Lower lobe of right lung (tissue), 2 donors: ENCODE measurements at places on chromosomes 11 and 22. TPM values are rescaled to one million over a fixed set of nuclear protein-coding genes. Genes with fewer than 3 reads are reported as not detected.

DNA sequence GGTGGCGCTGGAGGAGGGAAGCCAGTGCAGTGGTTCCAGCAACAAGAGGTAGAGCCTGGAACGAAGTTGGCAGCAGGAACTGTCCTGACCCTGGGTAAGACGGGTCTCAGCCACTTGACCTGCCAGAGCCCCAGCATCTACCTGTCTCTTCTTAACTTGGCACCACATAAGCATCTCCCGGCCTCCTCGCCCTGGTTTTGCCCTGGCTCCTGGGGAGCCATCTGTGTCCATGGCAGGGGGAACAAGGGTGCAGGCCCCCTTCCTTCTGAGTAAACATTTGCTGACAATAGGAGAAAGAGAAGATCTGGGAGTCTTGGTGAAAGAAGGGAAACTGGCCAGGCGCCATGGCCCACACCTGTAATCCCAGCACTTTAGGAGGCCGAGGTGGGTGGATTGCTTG lies 12.8 kb downstream of the P2RY2 start:
- no peak overlapping the region for H3K4me3 ChIP-seq
- peaks cover 5% of the 10 kb centered on the region for H3K4me1 ChIP-seq
- H3K27me3 ChIP-seq, result no peaks in the 10 kb centered on the region
- H3K36me3 ChIP-seq, result no peaks in the 10 kb centered on the region
- no peak overlapping the region for H3K27ac ChIP-seq

GRCh38 chr22:29722587-29722986 lies 2.8 kb downstream of the CABP7 start:
- H3K27me3 ChIP-seq, result peaks cover 50% of the 10 kb centered on the region
- H3K4me3 ChIP-seq, result no peak overlapping the region
- DNase-seq, result no peak
- peaks cover 3% of the 10 kb centered on the region for H3K4me1 ChIP-seq
- no peaks in the 10 kb centered on the region for H3K36me3 ChIP-seq
- no peak overlapping the region for H3K27ac ChIP-seq

EMID1 gene
- total RNA-seq, result 8.2 TPM

DNA sequence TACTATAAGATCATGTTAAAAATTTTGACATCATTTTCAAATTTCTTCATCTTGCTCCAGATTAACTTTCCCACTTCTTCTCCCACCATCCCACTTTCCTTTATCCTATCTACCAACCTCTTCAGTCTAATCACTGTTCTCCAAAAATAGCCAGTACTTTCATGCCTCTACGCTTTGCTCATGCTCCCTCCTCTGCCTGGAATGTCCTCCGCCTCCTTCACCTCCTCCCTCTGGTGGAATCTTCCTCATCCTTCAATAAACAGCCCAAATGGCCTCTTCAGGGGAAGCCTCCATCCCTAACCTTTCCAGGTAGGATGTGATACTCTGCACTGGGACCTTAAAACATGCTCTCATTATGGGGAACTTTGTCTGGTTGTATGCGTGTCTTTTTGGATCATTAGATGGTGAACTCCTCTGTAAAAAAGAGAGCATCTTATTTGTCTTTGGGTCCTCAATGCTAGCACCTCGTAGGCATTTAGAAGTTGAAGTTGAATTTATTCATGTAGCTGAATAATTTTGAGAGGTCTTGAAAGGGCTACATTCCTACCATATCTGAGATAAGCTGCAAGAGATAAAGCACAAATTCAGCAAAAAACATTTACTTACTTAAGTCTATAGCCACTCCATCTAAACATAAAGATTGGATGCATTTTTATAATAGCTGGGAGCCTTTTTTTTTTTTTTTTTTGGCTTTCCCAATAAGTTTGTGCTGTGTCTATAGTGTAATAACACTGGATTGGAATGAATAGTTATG lies 8.0 kb upstream of the CSRP3 start:
- no peaks in the 10 kb centered on the region for H3K4me1 ChIP-seq
- no peak overlapping the region for H3K27ac ChIP-seq
- H3K4me3 ChIP-seq, result no peak overlapping the region
- H3K36me3 ChIP-seq, result no peaks in the 10 kb centered on the region
- no peak for DNase-seq
- H3K27me3 ChIP-seq, result no peaks in the 10 kb centered on the region

APOBEC3H gene
- 1.9 TPM for total RNA-seq

- DNase-seq, result no peak
- H3K4me3 ChIP-seq, result no peak overlapping the region
- H3K36me3 ChIP-seq, result no peaks in the 10 kb centered on the region
- H3K27ac ChIP-seq, result no peak overlapping the region
- no peaks in the 10 kb centered on the region for H3K27me3 ChIP-seq
These were observed 304.2 kb downstream of the DYNC2H1 start for GRCh38 chr11:103413266-103413888.

DNA sequence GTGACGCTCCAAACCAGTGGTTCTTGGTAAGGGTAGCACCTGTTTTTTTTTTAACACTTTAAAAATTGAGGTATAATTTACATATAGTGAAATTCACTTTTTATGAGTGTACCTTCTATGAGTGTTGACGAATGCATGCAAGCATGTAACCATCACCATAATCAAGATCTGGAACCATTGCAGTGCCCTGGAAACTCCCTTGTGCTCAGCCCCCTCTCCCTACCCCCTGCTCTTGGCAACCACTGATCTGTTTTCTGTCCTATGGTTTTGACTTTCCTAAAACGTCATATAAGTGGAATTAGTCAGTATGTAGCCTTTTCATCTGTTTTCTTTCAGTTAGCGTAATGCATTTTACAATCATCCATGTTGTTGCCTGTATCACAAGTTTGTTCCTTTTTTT lies 212.2 kb downstream of the GRIK4 start:
- no peak overlapping the region for H3K27ac ChIP-seq
- DNase-seq, result no peak
- H3K36me3 ChIP-seq, result no peaks in the 10 kb centered on the region
- no peaks in the 10 kb centered on the region for H3K27me3 ChIP-seq

RIC3 gene
- total RNA-seq, result 12.7 TPM

- H3K4me1 ChIP-seq, result peaks cover 25% of the 10 kb centered on the region
- no peaks in the 10 kb centered on the region for H3K36me3 ChIP-seq
- DNase-seq, result no peak
- no peak overlapping the region for H3K4me3 ChIP-seq
- no peaks in the 10 kb centered on the region for H3K27me3 ChIP-seq
These were observed 4.3 kb upstream of the CARD16 start for GRCh38 chr11:105049481-105049880.

BARX2 gene
- total RNA-seq, result 0.41 TPM

DNA sequence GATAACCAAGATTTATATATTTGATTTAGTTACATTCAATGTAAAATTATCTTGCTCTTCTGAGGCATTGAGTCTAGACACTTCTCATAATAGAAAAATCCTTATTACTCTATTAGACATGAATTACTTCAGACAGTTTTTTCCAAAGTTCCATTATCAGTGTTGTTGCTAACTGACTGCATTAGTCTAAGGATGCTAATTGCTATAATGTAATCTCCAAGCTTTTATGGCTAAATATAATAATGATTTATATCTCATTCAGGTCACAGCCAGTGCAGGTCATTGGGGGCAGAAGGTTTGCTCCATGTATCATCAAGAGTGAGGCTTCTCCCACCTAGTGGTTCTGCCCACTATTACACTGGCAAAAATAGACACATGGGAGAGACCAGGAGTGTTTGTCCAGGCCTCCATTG lies 377.2 kb upstream of the DDI1 start:
- H3K27ac ChIP-seq, result no peak overlapping the region
- no peak overlapping the region for H3K4me3 ChIP-seq
- H3K36me3 ChIP-seq, result no peaks in the 10 kb centered on the region

LGALS1 gene
- total RNA-seq, result 425 TPM

DNA sequence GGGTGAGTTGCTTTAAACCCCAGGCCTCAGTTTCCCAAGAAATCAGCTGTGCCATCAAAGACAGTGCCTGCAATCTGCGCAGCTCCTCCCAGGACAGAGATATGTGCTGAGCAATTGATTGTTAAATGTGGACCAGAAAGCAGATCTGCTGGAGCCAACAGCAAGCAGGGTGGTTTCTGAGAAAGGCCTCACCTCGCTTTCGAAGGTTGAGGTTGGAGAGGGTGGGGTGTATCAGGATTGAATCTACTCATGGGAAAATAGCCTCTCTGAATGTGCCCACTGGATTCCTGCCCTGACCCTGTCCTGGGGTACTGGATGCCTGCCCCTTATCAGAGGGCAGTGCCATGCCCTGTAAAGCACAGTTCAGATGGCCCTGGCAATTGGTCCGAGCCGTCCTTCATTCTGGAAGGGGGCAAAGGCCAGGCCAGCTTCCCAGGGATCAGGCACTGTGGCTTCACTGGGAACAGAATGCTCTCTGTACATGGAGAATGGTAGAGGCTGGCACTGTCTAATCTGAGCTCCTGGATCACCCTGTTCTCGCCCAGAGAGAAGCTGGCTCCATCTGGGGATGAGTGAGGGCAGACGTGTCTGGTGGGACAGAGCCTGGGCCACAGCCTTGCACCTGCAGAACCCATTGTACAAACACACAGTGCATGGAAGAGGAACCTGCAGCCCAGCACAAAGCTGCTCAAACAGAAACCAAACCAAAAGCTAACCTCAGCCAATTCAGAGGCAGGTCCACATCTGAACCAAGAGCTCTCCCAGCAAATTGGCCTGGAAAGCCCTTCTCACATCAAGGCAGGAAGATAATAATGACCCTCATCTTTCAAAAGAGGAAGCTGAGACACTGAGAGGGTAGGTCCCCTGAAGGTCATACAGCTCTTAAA lies 15.2 kb downstream of the DHCR7 start:
- DNase-seq, result no peak
- H3K4me1 ChIP-seq, result peaks cover 13% of the 10 kb centered on the region
- H3K36me3 ChIP-seq, result peaks cover 23% of the 10 kb centered on the region
- H3K27ac ChIP-seq, result peak overlapping the region; percentile 18

- peaks cover 19% of the 10 kb centered on the region for H3K27me3 ChIP-seq
- DNase-seq, result no peak
- peaks cover 31% of the 10 kb centered on the region for H3K4me1 ChIP-seq
- H3K27ac ChIP-seq, result no peak overlapping the region
- peak overlapping the region; percentile 71 for H3K4me3 ChIP-seq
These were observed 1.3 kb downstream of the ABTB2 start for GRCh38 chr11:34356576-34356912.
